Hematopoietic multipotent progenitor cell treated with erythropoietin and hydrocortisone succinate and interleukin-3 and kit ligand, for 4 days (in vitro differentiated cells): ENCODE measurements at places on chromosomes 5 and 9.
A peak's percentile ranks its signal among the peaks of the same experiment; 100 is the strongest.

DNA sequence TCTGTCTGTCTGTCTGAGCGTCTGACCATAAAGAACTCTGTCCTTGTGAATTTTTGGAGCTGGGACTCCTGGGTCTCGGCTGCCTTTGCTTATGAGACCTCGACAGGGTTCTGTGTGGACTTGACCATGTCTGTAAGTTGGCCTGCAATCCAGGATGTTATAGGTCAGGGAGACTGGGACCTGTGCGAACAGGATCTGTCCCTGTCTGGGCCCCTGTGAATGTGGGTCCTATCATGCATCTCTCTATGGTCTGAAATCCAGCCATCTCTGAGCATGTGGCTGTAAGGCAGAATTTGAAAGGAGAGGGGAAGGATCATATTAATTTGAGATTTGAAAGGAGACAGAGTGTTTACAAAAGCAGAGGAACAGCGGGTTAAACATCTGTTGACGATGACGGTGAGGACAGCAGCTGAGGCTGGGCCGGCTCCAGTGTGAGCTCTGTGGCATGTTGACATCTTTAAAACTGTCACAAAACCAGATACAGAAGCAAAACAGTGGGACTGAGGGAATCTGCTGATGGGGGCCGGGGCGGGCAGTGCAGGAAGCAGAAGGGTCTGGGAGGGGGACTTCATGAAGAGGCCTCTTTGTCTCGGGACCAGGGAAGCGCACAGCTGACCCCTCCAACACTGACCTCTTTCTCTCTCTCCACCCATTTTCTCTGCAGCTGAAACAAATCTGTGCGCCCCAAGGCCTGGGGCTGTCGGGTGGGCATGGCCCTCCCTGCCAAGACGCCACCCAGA lies 19.1 kb upstream of the MVB12B start:
- no peak for DNase-seq

DNA sequence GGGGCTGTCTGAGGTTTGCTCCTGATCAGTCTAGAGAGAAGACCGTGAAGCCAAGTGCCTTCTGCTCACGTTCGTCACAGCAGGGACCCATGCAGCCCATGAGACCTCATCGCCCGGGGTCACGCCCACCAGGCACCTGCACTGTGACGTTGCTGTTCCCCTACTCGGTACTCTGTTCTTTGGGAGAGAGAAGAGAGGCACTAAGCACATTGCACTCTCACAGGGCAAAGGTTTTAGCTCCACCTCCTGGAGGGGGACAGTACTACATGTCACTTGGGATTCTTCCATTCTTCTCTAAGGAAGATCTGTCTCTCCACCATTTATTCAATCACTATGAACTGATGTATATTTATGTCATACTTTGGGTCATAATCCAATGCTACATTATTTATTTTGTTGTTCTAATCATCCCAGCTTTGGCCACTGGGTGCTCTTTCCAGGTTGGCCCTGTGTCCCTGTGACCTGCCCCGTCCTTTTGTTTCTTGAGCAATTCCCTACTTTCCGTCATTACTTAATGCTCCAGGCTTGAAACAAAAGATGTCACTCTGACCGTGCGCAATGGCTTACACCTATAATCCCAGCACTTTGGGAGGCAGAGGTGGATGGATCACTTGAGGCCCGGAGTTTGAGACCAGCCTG lies 31.4 kb upstream of the BRD3 start:
- DNase-seq, result peak; percentile 81

- peak; percentile 81 for DNase-seq
Observed at GRCh38 chr5:66864240-66864884, 268.2 kb downstream of the MAST4 start.

DNA sequence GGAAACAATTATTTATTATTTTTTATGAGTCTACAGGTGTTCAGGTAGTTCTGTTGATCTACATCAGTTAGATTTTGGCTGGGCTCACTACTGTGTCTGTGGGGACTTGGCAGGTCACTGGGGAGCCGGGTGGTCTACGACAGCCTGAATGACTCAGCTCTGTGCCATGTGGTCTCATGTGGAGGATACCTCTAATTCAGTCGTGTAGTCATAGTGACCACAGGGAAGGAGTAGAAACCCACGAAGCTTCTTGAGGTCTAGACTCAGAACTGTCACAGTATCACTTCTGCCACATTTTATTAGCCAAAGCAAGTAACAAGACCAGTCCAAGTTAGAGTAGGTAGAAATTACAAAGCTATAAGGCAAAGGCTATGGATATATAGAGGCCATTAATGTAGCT lies 64.7 kb upstream of the GRAMD2B start:
- DNase-seq, result peak; percentile 52

GRCh38 chr9:79193501-79194223 lies 378.1 kb upstream of the TLE4 start:
- DNase-seq, result no peak
